ENCODE measurements at places on chromosomes 12 and 14.

DNA sequence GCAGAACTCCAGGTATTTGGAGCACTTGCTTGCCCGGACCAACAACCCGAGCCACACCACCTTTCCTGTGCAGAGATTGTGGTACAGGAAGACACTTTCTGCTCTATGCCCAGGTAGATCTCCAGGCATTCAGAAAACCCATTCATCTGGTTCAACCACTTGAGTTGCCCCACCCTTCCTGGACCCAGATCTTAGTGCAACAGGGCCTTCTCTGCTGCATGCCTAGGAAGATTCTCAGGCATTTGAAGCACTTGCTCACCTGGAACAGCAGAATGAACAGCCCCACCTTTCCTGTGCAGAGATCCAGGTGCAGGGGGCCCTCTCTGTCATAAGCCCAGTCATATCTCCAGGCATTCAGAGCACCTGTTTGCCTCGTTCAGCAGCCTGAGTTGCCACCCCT is 412.8 kb upstream of the MGAT4C start:
- no peak for DNase-seq

DNA sequence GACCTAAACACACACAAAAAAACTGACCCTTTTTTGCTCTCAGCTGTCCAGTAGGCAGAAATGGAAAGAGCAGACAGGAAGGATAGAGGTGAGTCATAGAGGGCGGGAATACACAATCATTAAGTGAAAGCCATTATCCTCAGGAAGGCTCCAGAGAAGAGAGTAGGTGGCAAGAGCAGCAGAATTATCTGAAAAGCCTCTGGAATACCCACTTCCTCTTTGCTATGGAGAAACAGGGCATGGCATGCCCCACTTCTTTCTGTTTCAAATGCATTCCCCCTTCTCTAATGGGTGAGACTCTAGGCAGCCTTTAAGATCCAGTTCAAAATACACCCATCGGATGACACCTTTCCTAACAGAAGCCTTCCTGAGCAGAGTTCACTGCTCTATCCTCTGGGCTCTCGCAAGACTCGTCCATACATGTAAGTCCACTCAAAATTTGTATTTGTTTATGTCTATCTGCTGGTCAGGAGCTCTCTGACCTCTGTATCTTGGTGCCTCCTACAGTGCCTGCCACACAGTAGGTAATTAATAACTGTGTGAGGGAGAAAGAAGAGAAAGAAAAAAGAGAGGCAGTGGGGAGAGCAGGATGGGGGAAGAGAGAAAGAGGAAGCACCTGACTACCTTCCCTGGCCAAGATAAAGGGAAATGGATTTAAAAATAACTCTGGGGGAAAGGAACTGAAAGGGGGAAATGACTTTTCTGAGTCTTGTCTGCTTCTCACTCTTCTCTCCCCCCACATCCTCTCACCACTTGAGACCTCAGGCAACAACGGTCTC is 8.5 kb downstream of the KLHL33 start:
- no peak for DNase-seq

DNA sequence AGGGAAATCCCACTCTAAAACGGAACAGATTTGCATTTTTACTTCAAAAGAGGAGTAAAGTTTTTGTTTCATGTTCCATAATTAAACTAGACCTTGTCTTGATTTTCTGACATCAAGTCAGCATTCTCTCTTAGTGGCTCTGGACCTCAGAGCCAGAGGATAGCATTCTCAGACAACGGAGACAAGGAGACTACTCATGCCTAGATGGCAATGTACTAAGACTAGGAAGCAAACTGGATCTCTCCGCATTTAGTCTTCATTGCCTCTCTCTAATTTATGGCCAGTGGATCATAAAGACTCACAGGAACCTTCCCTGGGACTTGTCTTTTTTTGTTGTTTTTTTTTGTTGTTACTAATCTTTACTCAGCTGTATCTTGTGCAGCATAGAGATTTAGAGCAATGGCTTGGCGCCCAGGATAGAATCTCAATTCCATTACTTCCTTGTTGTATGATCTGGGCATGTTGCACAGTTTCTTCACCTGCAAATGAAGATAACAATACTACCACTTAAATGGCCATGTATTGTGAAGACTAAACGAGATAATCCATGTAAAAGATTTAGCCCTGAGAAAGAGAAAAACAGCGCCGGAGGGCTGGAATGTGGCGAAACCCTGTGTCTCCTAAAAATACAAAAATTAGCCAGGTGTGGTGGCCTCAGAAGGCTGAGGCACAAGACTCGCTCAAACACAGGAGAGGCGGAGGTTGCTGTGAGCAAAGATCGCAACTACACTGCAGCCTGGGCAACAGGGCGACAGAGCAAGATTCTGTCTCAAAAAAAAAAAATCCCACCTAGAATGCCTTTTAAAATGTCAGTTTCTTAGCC is 4.0 kb upstream of the GEMIN2 start:
- no peak for DNase-seq

GRCh38 chr12:115867854-115868253 is 409.6 kb downstream of the MED13L start:
- no peak for DNase-seq

DNA sequence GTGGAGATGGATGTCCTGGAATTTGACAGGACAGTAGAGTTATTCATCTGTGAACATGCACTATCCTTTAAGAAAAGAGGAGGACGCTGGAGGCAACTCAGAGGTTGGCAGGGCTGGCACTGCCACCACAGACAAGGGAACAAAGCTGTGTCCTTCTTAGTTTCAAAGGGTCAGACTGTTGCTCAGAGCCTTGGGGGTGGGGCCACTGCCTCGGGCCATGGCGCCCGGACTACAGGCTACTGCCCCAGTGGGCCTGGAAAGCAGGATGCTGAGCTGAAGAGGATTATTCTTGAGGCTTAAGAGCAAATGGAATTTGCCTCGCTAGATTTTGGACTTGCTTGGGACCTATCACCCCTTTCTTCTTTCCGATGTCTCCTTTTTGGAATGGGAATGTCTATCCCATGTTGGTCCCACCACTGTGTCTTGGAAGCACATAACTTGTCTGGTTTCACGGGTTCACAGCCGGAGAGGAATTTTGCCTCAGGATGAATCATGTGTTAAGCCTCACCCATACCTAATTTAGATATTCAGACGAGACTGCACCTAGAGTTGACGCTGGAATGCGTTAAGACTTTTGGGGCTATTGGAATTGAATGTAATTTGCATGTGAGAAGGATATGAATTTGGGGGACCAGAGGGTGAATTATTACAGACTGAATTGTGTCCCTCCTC is 114.8 kb upstream of the RFLNA start:
- no peak for DNase-seq

DNA sequence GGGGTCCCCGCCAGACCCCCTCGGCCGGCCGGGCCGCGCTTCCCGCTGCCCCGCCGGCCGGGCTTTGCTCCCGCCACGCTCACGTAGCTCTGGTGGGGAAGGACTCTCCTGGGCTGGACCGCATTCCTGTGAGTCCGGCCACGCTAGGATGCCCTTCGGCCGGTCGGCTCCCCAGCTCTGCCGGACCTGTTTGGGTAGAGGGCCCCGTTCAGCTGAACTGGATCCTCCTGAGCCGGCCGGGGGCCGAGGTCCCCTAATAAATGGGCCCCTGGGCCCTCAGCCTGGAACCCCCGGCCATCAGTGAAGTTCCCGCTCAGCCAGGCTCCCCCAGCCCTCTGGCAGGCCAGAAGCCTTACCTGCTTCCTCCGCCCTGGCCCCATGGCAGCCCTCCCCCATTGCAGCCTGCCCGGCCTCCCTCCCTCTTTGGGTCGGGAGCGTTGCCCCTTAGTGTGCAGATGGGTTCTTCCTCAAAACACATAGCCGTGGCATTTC is 593 bp downstream of the UNC119B start:
- no peak for DNase-seq

DNA sequence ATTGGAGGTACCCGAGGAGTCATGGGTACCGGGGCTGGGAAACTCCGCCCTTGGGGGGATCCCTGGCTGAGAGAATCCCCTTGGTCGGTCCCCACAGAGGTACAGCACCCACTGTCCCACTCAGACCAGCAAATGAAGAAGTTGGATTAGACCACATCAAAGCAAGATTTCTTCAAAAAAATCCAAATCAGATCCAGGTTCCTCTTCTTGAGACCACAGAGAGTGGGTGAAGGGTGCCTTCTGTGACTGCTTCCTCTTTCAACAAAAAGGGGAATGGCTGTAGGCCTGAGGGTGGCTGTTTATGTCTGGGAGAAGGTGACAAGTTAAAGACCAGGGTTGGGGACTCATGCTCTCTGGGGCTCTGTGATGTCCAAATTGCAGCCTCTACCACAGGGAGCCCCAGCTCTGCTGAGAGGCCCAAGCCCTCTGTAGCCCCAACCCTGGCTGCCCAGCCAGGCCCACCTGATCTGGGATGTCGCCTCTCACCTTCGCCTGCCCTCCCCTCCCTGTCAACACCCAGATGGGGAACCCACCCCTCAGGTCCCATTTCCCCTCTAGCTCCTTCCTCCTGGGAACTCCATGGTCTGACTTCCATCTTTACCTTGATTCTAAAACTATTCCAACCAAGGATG is 50.9 kb downstream of the ZFP36L1 start:
- no peak for DNase-seq

DNA sequence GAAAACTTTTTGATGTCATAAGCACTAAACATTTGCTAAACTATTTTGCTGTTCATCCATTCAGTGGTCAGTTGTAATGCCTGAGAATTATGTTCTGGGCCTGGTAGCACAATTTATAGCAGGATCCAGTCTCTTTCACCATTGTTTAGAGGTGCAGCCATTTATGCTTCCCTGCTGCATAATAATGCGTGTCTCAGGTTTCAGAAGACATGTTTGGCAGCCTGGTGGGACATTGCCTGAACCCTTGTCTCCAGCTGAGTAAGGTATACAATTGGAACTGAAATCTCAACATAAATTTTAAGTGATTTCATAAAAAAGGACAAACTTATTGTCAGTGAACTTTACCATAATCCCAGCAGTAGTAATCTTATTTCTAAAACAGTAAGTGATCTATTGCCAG is 94.8 kb downstream of the POLR3B start:
- DNase-seq: no peak

DNA sequence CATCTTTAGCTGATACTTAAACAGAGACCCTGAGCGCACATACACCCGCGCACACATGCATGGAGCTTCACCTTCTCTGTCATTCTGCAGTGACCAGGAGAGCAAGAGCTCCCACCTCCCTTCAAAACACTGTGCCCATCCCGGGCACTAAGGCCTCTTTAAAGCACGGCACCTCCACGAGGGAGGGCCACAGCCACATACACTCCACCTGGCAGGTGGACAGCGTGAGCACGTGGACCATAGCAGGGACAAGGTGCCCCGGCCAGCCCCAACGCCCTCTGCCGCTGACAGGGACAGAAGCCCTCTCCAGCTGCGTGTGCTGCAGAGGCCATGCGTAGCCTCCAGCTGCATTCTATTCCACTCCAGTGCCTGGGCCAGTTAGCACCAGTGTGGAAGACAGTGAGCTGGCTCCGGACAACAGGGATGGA is 5.4 kb downstream of the GAPDH start:
- DNase-seq: no peak

DNA sequence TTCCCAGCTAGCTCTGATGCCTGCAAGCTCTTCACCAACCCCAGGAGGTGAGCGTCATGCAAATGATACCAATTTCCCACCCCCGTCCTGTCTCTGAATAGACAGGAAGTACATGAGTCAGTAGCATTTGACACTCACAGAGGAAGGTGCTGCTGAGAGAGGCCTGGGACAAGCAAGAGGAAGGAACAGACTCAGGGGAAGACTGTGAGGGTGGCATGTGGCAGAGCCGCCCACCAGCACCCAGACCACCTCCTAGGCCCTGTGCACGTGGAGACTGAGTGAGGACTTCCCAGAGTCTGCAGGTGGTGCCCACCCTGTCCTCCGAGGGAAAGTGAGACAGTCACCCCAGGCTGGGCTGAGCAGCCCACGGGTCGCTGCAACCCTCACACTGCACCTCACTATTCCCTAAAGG is 199.5 kb upstream of the SFSWAP start:
- DNase-seq: no peak

GRCh38 chr12:47602325-47602724 is 103.5 kb downstream of the RPAP3 start:
- no peak for DNase-seq

DNA sequence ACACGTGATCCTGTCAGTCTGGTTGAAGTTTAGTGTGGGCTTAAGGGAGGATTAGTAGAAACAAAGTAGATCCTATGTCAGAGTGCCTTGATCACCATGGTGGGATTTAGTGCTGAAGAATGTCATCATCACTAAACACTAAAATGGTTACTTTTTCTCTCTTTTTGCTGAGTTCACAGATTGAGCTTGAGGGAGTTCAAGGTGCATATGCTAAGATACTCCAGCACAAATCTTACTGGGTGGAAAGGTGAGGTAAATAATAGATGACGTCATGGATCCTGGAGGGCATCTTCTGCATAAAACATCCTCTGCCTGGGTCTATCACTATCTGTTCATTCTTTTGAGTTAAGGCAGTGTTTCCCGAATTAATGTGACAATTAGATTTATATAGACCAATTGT is 4.9 kb downstream of the GALNT8 start:
- no peak for DNase-seq

- DNase-seq: peak; percentile 45
Observed at GRCh38 chr12:57611108-57611826, at the start of gene ARHGEF25. Gene ARHGEF25 (plus strand): TSS chr12:57611435. CDS start chr12:57611895, 460 bp downstream.

DNA sequence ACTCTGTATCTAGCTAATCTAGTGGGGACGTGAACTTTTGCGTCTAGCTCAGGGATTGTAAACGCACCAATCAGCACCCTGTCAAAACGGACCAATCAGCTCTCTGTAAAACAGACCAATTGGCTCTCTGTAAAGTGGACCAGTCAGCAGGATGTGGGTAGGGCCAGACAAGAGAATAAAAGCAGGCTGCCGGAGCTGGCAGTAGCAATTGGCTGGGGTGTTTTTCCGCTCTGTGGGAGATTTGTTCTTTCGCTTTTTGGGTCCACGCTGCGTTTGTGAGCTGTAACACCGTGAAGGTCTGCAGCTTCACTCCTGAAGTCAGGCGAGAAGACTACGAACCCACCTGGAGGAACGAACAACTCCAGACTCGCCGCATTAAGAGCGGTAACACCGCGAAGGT is 76.5 kb downstream of the SPRING1 start:
- no peak for DNase-seq

- DNase-seq: no peak
Observed at GRCh38 chr14:67516676-67517075, 16.4 kb upstream of the PLEKHH1 start.

GRCh38 chr12:90062799-90063198 is 354.2 kb upstream of the ATP2B1 start:
- no peak for DNase-seq

DNA sequence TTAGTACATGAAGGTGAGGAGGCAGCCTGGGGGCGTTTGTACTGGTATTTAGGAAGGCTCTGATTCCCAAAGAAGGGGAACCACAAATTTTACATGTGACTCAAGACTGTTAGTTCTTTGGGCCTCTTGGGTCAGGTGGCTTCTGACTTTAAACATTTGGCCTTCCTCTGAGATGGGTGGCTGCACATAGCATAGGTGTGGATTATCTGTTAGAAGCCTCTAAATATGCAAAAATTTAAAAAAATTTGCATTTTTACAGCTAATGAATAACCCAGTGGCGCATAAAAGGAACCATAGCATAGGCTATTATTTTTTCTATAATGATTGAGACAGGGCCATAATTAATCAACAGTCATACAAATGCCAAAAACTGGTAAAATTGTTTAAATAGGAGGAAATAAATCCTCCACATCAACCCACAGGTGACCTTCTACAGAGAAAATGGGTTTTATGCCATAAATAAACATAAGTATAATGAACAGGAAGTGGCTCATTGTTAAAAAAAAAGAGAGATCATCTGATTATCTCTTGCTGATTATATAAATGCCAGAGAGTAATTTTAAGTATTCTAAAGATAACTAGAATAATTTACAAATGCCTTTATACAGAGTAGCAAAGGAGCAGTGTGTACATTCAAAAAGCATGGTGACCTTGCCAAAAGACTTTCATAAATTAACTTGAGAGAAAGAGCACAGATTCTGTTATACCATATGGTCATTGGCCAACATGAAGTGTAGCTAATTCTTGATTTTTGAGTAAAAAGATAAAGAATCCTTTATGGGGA is 284.2 kb upstream of the ATP2B1 start:
- DNase-seq: no peak
